ENCODE measurements at places on chromosomes 5 and 9.

DNA sequence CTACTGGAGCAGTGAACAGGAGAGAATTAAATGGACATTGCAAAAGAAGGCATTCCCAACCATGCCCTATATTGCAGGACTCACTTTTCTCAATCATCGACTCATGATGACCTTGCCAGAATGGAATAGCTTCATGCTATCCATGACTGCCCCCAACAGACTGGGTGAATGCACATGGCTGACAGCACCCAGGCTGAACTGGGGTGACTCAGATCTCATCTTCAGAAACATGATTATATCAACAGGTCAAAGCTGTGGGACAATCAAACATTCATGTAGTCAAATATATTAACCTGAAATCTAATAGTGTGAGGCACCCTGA is 34.7 kb upstream of the MIER3 start:
- no peak for DNase-seq

DNA sequence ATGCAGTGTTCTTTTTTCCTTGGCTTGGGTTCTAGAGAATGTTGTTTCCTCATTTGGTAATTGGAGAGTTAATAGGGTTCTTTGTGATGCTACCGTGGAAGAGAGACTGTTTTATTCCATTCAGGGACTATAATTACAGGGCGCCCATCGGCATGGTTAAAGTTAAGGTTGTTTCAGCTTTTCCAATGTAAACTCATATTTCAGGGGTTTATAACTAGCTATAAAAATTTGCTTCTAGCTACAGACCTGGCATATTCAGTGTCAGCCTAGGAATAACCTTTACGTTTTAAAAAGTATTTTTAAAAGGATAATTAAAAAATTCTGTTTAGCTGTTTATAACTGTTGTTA is 99.1 kb downstream of the AOPEP start:
- no peak for DNase-seq

GRCh38 chr5:106720367-106720766 is 950.4 kb downstream of the EFNA5 start:
- DNase-seq: no peak

DNA sequence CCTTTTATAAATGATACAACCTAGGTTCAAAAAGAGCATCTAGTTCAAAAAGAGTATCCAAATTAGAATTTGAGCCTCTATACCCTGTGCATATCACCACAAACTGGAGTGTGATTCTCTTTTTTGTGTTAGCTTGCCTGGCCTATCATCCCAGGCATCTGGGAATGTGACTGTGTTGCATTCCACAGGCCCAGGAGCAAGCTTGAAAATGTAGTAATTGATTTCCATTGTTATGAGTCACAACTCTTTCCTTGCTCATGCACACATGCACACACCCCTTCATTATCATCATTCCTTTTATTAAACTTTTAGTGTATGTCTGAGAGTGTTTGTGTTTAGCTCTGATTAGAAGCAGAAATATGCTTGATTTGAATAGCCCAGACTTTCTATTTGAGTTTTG is 75.2 kb downstream of the FCHO2 start:
- DNase-seq: no peak

DNA sequence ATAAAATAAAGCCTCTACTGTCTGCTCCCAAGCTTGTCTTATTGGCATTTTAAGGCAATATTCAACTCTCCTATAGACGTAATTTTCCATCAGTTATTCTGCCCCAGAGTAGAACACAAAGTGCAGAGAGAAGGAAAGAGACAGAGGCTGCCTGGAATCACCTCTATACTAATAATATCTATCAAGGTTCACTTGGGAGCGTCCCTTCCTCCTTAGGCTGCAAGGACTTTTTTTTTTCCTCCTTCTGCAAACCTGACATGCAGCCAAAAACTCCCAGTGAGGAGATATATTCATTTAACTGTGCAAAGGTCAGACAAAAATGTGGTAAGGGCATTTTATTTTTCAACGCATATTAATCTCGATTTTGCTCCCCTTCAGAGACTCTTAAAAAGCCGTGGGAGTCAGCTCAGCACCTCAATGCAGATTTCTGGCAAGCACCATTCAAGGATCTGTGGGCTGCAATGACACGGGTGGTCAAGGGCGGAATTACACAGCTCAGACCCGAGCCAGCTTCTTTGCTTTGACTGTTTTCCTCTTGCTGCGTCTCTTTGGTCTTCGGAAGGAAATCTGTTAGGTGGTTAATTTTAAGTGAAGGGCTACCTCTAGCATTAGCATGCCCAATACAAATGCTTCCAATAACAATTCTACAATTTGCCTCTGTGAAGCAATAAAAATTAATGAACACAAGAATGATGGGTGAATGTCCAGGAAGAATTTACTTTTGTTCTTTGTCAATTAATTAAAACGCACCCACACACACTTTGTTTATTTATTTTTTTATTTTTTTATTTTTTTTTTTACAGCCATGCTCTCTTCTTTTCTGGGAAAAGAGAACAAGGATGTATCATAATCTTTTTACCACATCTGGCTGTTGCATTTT is 587.7 kb upstream of the GRAMD2B start:
- peak; percentile 68 for DNase-seq

DNA sequence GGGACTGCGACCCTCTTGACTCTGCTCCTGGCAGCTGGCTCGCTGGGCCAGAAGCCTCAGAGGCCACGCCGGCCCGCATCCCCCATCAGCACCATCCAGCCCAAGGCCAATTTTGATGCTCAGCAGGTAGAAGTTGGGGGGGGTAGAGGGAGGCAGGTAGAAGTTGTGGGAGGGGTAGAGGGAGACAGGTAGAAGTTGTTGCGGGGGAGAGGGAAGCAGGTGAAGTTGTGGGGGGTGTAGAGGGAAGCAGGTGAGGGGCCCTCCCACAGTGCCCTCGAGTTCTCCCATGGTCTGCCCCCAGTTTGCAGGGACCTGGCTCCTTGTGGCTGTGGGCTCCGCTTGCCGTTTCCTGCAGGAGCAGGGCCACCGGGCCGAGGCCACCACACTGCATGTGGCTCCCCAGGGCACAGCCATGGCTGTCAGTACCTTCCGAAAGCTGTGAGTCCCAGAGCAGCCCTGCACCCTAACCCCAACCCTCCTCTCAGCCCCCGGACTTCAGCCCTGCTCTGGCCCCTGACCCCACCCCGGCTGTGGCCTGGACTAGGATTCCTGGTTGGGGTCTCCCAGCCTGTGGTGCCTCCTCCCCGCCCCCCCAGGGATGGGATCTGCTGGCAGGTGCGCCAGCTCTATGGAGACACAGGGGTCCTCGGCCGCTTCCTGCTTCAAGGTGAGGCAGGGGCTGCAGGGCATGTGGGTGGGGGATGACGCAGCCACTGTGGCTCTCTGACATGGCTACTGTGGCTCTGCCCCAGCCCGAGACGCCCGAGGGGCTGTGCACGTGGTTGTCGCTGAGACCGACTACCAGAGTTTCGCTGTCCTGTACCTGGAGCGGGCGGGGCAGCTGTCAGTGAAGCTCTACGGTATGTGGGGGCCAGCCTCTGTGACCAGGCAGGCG is 537 bp downstream of the C8G start:
- no peak for DNase-seq
